Left lung (tissue), 14 donors: ENCODE measurements at places on chromosomes 5 and 9.

DNA sequence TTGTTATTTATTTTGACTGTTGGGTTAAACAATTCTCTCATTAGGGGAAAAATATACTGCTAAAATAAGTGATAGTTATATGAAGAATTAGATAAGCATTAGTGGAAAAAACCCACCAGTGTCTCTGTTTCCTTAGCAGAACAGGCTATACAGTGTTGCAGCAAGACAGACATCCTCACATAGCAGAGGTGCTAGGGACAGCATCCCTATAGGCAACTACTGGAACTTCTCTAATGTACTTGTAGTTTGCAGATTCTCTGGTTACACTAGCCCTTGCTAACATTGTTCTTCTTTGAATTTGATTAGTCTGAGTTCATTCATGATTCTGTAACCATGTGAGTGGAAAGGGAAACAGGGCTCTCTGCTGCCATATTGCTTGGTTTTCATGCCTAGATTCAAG is 661.8 kb upstream of the RGMB start:
- no peaks in the 10 kb centered on the region for H3K36me3 ChIP-seq
- no peak overlapping the region for H3K27ac ChIP-seq
- no peak overlapping the region for H3K4me3 ChIP-seq

DNA sequence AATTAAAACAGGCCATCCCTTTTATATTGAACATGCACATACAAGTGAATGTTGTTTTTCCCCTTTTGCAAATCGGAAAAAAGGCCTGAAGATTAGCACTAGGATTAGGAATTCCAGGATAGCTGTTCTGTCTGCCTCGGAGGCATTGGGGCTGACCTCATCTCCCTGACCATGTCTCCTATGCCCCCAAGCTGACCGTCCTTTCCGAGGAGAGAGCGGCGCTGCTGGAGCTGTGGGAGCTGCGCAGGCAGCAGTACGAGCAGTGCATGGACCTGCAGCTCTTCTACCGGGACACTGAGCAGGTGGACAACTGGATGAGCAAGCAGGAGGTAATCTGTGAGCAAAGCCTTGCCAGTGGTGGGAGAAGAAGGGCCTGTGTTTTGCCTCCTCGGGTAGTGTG is 28.3 kb downstream of the SPTAN1 start:
- no peaks in the 10 kb centered on the region for H3K4me1 ChIP-seq
- no peak overlapping the region for H3K27ac ChIP-seq
- no peak for DNase-seq
- H3K36me3 ChIP-seq, result peaks cover 100% of the 10 kb centered on the region
- no peaks in the 10 kb centered on the region for H3K27me3 ChIP-seq
- H3K4me3 ChIP-seq, result no peak overlapping the region

GRCh38 chr5:130652176-130652575 is 512.9 kb downstream of the HINT1 start:
- H3K27me3 ChIP-seq, result no peaks in the 10 kb centered on the region
- no peak overlapping the region for H3K27ac ChIP-seq
- no peak for DNase-seq
- H3K4me3 ChIP-seq, result no peak overlapping the region
- H3K36me3 ChIP-seq, result no peaks in the 10 kb centered on the region

- no peak overlapping the region for H3K4me3 ChIP-seq
- DNase-seq, result peak; percentile 55
- H3K36me3 ChIP-seq, result no peaks in the 10 kb centered on the region
- peaks cover 15% of the 10 kb centered on the region for H3K4me1 ChIP-seq
- H3K27ac ChIP-seq, result peak overlapping the region; percentile 78
These were observed 78.8 kb downstream of the ADAMTS2 start for GRCh38 chr5:179266291-179267070.

DNA sequence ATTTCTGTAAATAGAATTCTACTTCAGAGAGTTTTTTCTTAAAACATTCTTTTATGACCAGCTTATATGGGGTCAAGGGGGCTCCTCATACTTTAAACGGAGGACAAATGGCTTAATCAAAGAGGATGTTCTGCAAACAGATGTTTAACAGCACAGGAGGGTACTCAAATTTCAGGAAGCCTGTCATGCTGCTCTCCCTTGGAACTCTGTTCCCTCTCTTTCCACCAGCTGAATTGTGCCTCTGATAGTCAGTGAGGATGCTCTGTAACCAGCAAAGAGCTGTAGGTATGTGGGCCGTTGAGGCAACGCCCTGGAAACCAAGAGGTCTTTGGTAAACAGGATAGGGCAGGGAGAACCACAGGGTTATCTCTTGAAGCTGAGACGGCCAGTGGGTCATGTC is 161.1 kb downstream of the C5orf15 start:
- no peak for DNase-seq
- H3K4me1 ChIP-seq, result no peaks in the 10 kb centered on the region
- no peak overlapping the region for H3K27ac ChIP-seq
- no peak overlapping the region for H3K4me3 ChIP-seq

GRCh38 chr5:141839015-141839513 is 39.1 kb downstream of the PCDH1 start:
- H3K4me1 ChIP-seq, result peaks cover 71% of the 10 kb centered on the region
- H3K27me3 ChIP-seq, result no peaks in the 10 kb centered on the region
- DNase-seq, result no peak
- no peak overlapping the region for H3K4me3 ChIP-seq
- peak overlapping the region; percentile 50 for H3K27ac ChIP-seq

DNA sequence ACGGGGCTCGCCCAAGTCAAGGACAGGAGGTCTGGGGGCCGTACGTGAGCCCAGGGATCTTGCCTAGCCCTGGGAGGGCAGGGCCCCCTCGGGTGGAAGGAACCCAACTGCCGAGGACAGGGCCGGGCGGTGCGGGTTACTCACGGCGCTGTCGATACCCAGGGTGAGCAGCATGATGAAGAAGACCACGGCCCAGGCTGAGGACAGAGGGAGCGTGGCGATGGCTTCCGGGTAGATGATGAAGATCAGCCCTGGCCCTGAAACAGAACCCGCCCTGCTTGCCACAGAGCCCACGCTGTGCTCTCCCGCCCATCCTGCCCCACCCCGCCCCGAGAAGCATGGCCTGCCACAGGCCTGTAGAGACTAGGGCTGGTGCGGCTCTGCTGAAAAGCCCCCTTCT is 34.1 kb downstream of the SLC6A3 start:
- no peak overlapping the region for H3K27ac ChIP-seq
- no peaks in the 10 kb centered on the region for H3K36me3 ChIP-seq
- peaks cover 63% of the 10 kb centered on the region for H3K27me3 ChIP-seq
- no peaks in the 10 kb centered on the region for H3K4me1 ChIP-seq

GRCh38 chr9:127555840-127556820 is 55.9 kb upstream of the STXBP1 start:
- H3K36me3 ChIP-seq, result no peaks in the 10 kb centered on the region
- H3K27me3 ChIP-seq, result no peaks in the 10 kb centered on the region
- DNase-seq, result no peak

GRCh38 chr9:93513606-93514005 is 60.2 kb upstream of the FAM120AOS start:
- H3K4me1 ChIP-seq, result peaks cover 10% of the 10 kb centered on the region
- no peaks in the 10 kb centered on the region for H3K27me3 ChIP-seq
- no peak for DNase-seq
- H3K27ac ChIP-seq, result no peak overlapping the region
- H3K4me3 ChIP-seq, result no peak overlapping the region

DNA sequence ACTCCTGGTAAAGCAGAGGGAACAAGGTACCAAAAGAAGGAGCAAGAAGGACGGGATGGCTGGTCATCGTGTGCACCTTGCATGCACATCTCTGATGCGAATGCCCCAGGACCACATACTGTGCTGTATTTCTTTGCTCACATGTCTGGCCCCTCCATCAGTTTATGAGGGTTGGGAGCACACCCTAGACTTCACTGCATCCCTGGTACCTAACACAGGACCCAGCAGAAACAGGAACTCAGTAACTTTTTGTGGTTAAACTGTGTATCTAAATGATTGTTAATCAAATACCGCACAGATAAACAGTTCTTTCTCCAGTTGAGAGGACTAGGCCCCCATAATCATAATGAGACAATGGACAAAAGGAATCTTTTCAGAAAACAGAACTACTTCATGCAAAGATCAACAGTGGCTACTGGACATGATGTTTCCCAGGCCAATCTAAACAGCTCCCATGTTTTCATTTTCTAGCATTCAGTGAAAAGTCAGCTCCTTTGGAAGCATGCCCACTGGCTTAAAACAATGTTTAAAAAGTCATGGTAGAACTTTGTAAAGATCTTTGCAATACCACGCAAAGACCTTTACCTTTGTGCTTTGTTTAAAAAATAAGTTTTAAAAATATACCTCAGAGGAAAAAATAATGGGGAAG is 55.5 kb upstream of the IFNK start:
- H3K27me3 ChIP-seq, result no peaks in the 10 kb centered on the region
- H3K4me3 ChIP-seq, result no peak overlapping the region
- no peak for DNase-seq

GRCh38 chr9:130912932-130913598 is 16.5 kb upstream of the QRFP start:
- no peaks in the 10 kb centered on the region for H3K27me3 ChIP-seq
- H3K4me1 ChIP-seq, result no peaks in the 10 kb centered on the region
- H3K27ac ChIP-seq, result no peak overlapping the region

GRCh38 chr5:160651692-160652645 is 200.0 kb downstream of the ATP10B start:
- no peak overlapping the region for H3K4me3 ChIP-seq
- no peaks in the 10 kb centered on the region for H3K27me3 ChIP-seq
- no peaks in the 10 kb centered on the region for H3K36me3 ChIP-seq

- no peak overlapping the region for H3K27ac ChIP-seq
- no peaks in the 10 kb centered on the region for H3K36me3 ChIP-seq
- no peaks in the 10 kb centered on the region for H3K4me1 ChIP-seq
These were observed 19.6 kb downstream of the ROR2 start for GRCh38 chr9:91930475-91930874.

- H3K36me3 ChIP-seq, result no peaks in the 10 kb centered on the region
- H3K4me1 ChIP-seq, result no peaks in the 10 kb centered on the region
- H3K27me3 ChIP-seq, result no peaks in the 10 kb centered on the region
- H3K4me3 ChIP-seq, result no peak overlapping the region
These were observed 138.7 kb upstream of the GRHPR start for GRCh38 chr9:37283730-37284325.

GRCh38 chr9:698954-699353 is 142.5 kb upstream of the DMRT1 start:
- H3K27me3 ChIP-seq, result no peaks in the 10 kb centered on the region
- no peak overlapping the region for H3K4me3 ChIP-seq
- peaks cover 22% of the 10 kb centered on the region for H3K4me1 ChIP-seq
- no peaks in the 10 kb centered on the region for H3K36me3 ChIP-seq
- no peak overlapping the region for H3K27ac ChIP-seq

DNA sequence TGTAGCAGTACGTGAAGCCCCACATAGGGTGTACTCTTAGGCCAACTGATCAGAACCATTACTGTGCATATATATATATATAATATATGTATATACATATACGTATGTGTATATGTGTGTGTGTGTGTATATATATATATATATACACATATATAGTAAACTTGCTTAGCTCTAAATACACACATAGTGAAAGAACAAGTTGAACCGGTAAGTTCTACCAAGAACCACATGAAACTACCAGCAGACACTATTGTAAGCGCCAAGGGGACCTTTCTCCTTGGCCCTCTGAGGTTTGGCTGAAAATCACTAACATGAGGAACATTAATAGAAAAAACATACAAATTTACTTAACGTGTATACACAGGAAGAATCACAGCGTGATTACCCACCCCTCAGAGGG is 1.8 kb upstream of the TARS1 start:
- DNase-seq, result no peak
- H3K36me3 ChIP-seq, result no peaks in the 10 kb centered on the region

- DNase-seq, result no peak
- H3K4me3 ChIP-seq, result no peak overlapping the region
- peaks cover 34% of the 10 kb centered on the region for H3K4me1 ChIP-seq
- no peaks in the 10 kb centered on the region for H3K36me3 ChIP-seq
- no peak overlapping the region for H3K27ac ChIP-seq
- H3K27me3 ChIP-seq, result no peaks in the 10 kb centered on the region
These were observed 49.0 kb downstream of the SLC44A1 start for GRCh38 chr9:105293408-105293807.

DNA sequence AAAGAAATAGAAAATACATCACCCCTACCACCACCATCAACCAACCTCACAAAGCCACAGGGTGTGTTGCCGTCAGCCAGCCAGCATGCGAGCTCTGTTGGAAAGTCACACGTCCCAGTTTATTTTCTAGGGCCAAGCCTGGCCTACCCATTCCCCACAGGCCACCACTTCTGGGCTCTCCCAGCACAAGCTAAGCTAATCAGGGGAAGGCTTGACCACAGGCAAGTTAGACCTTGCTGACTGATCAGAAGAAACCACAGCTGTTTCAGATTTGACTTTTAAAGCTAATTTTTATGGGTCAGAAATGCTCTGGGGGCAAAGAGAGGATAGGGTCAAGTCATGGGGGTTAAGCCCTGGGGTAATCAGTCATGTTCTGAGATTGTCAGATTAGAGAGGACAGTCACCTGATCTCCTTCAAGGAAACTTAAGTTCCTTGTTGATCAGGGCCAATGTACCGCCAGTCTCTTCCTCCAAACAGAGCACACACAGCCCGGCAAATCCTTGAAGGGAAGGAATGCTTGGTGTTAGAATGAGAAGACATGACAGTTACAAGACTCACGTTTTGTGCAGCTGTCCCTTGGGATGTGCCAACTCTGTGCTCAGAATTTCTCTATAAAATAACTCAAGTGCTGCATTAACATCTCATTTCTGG is 7.6 kb downstream of the SHB start:
- H3K4me1 ChIP-seq, result peaks cover 27% of the 10 kb centered on the region
- H3K36me3 ChIP-seq, result no peaks in the 10 kb centered on the region
- H3K27me3 ChIP-seq, result peaks cover 3% of the 10 kb centered on the region
- no peak overlapping the region for H3K4me3 ChIP-seq

DNA sequence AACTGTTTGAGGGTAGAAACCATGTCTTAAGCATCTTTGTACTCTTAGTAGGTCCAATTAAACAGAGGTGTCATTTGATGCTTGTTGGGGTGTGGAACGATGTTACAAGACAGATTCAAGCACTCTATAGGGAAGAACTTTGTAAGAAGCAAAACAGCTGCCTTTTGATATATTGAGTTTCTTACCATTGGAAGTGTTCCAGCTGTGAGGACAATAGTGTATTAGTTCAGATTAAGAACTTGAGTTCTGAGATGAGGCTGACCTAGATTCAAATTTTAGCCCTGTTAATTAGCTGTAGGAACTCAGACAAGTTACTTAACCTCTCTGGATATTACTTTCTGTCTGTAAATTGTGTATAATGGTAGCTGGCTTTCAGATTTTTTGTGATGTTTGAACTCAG is 19.6 kb upstream of the ZNF462 start:
- H3K4me1 ChIP-seq, result no peaks in the 10 kb centered on the region
- no peaks in the 10 kb centered on the region for H3K27me3 ChIP-seq
- no peak for DNase-seq

DNA sequence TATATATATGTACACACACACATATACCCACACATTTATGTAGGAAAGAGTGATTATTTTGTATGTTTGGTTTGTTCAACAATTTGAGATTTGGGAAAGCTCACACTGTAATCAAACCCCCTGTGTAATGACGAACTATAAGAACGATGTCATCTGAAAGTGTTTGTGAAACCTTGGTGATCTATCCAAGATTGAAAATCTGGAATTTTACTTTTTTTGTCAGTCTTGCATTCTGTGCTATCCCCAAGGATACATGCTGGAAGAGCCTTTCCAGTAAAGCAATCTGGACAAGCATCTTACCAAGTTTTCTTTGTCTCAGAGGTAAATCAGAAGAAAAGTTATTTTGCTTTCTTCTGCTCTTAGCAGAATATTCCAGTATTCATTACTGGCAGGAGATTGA is 23.3 kb downstream of the SGCD start:
- no peak for DNase-seq
- H3K4me1 ChIP-seq, result no peaks in the 10 kb centered on the region
- no peak overlapping the region for H3K4me3 ChIP-seq
- H3K27me3 ChIP-seq, result no peaks in the 10 kb centered on the region

GRCh38 chr9:121770415-121771273 is 119.2 kb downstream of the DAB2IP start:
- H3K4me3 ChIP-seq, result no peak overlapping the region
- H3K27me3 ChIP-seq, result no peaks in the 10 kb centered on the region
- H3K36me3 ChIP-seq, result no peaks in the 10 kb centered on the region
- no peak for DNase-seq
- no peaks in the 10 kb centered on the region for H3K4me1 ChIP-seq
- H3K27ac ChIP-seq, result no peak overlapping the region
